Heart right ventricle (tissue), 16 donors: ENCODE measurements at places on chromosomes 4 and X. TPM values are rescaled to one million over a fixed set of nuclear protein-coding genes. Genes with fewer than 3 reads are reported as not detected.

The SLITRK2 gene
- total RNA-seq, result 0.30 TPM

The HERC5 gene
- total RNA-seq, result 2.0 TPM

DNA sequence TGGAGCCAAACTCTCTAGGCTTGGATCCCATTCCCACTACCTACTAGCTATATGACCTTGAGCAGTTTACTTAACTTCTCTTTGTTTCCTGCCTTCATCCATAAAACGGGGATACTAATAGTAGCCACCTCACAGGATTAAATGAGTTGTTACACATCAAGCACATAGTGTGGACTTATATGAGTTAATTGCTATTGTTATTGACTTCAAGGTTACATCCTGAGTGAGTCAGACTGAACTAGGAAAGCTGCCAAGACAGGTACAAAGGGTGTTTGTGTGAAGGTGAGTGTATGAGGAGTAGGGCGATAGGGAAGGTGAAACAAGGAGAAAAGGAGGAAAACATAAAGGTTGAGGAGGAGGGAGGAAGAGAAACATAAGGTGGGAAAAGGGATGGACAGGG lies 32.2 kb downstream of the TFDP3 start:
- no peak for DNase-seq

The RIBC1 gene
- 0.53 TPM for total RNA-seq

GRCh38 chr4:2252530-2253091 lies 9.3 kb downstream of the MXD4 start:
- no peak for DNase-seq

- no peak for DNase-seq
These were observed 195.4 kb upstream of the HHIP start for GRCh38 chr4:144450526-144450925.

DNA sequence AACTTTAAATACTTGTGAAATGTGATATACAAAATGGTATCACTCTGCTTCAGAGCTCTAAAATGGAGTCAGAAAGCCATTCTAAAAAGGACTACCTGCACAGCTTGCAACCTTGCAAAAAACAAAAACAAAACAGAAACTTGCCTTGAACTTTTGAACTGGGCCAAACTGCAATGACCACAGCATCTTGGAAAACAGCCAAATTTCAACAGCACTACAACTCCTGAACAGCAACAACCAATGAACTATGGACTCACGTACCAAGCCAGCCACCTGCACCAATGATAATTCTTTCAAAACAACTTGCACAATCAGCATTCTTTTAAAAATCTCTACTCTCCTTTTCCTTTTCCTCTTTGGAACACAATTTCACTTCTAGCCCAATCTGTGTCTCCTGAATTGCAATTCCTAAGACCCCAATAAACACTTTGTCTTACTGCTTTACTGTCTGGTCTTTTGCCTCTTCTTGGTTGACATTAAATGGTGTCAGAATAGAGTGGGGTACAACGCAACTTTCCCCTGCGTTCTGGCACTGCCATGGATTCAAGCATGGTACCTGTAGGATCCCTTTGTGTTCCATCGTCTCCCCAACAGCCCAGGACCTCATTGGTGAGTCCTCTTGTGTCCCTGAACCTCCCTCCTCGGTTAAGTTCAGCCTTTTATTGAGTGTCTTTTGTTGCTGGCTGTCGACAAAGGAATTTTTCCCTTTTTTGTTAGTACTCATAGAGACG lies 35.7 kb upstream of the FMR1 start:
- no peak for DNase-seq

- DNase-seq, result no peak
These were observed 28.0 kb downstream of the SH3BGRL start for GRCh38 chrX:81229901-81230300.

The CLGN gene
- 78.5 TPM for total RNA-seq

DNA sequence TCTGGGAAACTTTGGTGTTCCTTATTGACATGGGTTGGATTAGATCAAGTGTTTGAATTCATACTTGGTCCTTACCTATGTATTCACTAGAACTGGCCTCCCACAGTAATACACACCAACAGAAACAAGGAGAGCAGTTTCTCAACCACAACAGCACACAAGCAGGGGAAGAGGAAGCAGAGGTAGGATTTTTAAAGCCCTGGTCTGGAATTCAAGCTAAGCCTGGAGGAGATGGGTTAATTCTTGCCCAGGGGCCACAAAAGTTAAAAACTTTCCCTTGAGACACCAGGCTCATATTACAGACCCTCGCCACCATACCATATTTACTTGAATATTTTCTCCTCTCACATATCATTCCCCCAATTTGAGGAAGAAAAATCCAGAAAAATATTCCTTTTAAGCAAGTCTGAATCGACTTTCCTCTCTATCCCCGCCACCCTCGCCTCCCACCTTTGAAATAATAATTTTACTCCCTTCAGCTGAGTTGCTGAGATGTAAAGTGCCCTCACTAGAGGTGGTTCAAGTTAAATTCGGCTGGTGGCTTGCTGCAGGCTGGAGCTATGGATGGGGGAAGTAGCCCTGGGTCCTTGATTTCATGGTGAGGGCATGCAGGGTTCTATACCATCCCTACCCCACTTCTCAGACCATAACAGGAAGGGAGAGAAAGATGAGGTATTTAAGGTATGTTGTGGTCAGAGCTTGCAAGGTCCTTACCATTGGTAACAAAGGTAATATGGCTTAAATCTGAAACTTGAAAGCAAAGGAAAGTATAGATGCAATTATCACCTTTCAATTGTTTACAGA lies 440.2 kb downstream of the INPP4B start:
- no peak for DNase-seq

The ARSJ gene
- total RNA-seq, result 6.6 TPM

GRCh38 chr4:169640261-169640870 lies 20.0 kb downstream of the CLCN3 start:
- DNase-seq, result no peak

DNA sequence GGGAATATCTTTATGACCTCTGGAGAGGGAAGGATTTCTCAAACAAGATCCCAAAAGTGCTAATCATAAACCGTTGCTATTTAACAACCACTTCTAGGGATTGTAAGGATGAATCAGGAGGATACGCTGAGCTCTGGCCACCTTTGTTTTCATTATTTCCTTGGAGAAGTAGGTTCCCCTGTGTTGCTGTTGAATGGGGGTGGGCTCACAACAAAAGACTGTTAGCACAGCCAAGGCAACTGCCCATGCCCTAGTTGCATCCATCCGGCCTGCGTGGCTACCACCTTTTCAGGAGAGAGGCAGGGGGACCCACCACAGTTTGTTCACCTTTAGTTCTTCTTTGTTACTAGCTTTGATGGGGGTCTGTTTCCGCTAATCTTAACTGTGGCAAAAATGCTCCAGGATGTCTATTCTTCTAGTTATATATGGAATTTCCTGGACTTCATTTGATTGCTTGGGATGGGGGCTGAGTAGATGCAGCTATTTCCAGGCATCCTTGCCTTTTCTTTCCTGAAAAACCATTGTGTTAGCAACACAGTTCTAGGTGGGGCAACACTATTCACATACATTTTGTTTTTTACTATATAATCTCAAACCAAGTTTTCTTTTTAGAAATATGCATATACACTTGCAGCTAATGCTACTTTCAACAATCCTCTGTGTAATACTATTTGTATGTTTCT lies 95.4 kb downstream of the KDR start:
- no peak for DNase-seq

- no peak for DNase-seq
These were observed 294.1 kb upstream of the SFRP2 start for GRCh38 chr4:154082760-154083535.

The TKTL1 gene
- total RNA-seq, result 6.8 TPM

DNA sequence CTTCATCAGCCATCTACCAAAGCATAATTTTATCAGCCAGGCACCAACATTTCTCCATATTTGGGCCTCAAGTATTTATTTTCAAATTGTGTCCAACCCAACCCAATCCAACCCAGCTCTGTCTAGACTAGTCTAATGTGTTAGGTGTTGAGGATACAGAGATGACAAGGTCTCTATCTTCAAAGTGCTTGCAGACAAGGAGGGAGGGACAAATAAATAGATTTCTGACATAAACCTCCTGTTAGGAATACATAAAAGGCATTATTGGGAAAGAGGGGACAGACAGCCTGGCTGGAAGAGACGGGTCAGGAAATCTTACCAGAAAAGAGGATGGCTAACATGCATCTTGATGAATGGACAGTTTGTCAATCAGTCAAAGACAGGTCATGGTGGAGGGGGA lies 115.4 kb upstream of the RPS6KA3 start:
- no peak for DNase-seq

The KIT gene
- total RNA-seq, result 2.6 TPM

The NHS gene
- 2.7 TPM for total RNA-seq

The PRSS12 gene
- not detected for total RNA-seq

DNA sequence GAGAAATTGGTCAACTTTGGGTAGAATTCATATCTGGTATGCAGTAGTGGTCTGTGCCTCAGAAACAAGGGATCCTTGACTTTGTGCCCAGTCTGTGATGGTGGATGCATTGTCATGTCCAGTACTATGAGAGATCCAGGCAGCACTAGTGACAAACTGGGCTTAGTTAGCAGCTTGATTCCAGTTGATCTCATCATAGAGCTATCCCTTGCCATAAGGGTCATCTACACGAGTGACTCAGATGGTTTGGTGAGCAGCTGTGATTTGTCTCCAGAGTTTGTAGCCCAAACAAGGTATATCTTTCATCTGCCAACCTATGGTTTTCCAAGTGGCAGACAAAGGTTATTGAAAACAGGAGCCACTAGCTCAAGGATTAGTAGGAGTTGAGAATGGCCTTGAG lies 298.8 kb downstream of the GBA3 start:
- no peak for DNase-seq

The GPR119 gene
- not detected for total RNA-seq

The RNF175 gene
- 0.55 TPM for total RNA-seq

GRCh38 chrX:144388738-144389137 lies 504.9 kb downstream of the UBE2NL start:
- DNase-seq, result no peak

DNA sequence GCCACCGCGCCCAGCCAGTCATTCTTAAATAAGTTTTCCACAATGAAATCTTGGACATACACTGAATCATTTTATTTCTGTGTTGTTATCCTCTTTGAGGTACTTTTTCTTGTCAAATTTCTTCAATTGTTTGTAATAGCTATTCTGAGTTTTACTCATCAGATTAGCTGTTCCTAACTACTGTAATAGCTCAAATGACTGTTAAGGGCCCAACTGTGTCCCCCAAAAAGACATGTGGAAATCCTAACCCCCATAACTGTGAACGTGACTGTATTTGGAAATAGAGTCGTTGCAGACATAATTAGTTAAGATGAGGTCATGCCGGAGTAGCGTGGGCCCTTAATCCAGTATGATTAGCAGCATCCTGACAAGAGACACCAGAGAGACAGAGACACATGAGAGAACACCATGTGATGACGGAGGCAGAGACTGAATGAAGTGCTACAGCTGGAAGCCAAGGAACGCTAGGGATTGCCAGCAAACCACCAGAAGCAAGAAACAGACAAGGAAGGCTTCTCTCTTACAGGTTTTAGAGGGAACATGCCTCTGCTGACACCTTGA lies 22.9 kb downstream of the ACOT9 start:
- DNase-seq, result no peak

The PAGE2B gene
- total RNA-seq, result not detected

DNA sequence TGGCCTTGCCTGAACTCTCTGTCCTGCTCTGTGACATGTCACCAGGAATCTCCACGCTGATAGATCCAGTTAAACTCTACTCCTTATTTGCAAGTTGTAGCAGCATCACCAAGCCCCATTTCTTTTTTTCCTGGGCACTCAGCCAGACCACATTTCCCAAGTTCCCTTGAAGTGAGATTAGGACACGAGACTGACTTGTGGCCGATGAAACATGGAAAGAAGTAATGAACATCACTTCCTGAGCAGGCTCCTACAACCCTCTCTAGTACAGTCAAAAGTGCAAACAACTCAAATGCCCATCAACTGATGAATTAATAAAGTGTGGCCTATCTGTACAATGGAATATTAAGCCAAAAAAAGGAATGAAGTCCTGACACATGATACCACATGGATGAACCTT lies 74.6 kb downstream of the MAP3K15 start:
- no peak for DNase-seq

GRCh38 chrX:2549876-2550275 lies 49.1 kb upstream of the DHRSX start:
- no peak for DNase-seq

The LRCH2 gene
- 0.96 TPM for total RNA-seq

The TMPRSS11A gene
- not detected for total RNA-seq

- no peak for DNase-seq
These were observed 203.0 kb upstream of the GPR101 start for GRCh38 chrX:137236837-137237236.

GRCh38 chr4:150974750-150975149 lies 40.3 kb downstream of the LRBA start:
- no peak for DNase-seq

DNA sequence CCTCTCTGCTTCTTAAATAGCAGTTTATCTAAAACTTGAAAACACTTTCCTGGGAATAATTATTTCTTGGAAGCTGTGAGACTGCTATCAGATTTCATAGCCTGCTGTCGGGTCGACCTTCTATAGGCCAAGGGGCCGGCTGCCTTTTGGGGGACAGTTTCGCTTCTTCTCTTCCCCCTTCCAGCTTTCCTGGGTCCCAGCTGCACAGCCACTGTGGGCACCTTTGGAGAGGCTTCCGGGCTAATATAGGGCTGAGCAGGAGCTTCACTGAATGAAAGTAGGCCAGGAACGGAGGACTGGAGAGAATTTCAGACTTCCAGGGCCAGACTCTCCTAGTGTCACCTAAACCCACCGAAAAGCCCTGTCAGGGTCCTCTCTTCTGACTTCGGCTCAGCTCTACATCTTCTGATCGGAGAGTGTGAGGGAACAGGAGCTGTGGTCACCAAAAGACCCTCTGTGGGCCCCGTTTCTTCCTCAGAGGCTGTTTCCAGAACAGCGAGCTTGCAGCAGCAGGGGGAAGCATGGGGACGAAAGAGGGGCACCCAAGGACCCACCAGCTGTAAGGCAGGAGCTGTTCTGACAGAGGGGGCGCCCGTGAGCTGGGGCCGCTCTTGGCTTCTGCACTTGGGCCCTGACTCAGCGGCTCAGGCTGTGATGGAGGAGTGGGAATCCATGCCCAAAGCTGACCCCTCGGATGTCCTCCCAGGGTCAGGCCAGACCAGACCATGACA lies 620.6 kb downstream of the BCOR start:
- no peak for DNase-seq

- no peak for DNase-seq
These were observed 35.0 kb upstream of the MAML3 start for GRCh38 chr4:140188975-140189374.

GRCh38 chr4:61556277-61556676 lies 356.2 kb downstream of the ADGRL3 start:
- no peak for DNase-seq

DNA sequence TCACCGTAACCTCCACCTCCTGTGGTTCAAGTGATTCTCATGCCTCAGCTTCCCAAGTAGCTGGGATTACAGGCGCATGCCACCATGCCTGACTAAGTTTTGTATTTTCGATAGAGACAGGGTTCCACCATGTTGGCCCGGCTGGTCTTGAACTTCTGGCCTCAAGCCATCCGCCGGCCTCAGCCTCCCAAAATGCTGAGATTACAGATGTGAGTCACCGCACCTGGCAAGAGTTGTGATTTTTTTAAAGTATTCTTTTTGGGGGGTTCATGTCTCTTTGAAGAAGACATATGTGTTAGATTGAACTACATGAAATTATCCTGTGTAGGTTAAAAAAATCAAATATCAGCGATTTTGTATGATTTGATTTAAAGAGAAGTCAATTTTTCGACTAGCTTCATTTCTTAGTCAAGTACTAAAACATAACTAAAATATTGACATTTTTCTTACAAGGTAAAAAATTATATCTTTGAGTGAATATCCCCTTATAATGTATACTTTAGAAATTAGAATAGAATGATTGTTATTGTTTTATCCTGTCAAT lies 60.3 kb upstream of the ANTXR2 start:
- DNase-seq, result no peak
